Esophagus squamous epithelium (tissue), 5 donors: ENCODE measurements at places on chromosomes 13 and 19.

DNA sequence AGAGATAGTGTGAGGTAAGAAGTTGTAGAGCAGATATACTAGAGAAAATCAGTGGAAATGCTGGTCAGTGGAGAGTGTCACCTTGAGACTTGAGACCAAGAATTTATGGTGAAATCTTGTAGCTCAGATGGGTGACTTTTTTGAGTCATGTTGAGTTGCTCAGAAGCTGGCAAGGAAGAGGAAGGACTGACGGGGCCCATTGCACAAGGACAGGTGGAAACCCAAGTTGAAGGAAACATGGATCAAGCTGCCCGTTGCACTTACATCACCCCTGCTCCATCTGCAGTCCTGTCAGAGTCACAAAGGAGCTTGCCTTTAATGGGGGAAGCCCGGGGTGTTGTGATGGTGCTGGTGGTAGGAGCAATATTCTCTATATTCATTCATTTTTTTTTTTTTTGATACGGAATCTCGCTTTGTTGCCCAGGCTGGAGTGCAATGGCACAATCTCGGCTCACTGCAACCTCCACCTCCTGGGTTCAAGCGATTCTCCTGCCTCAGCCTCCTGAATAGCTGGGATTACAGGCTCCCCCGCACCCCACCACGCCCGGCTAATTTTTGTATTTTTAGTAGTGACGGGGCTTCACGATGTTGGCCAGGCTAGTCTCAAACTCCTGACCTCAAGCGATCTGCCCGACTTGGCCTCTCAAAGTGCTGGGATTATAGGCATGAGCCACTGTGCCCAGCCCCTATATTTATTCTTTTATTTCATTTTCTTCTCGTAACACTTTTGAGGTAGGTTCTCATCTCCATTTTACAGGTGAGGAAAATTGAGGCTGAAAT is 27.4 kb downstream of the UBAC2 start:
- no peak for DNase-seq
- H3K27me3 ChIP-seq, result no peaks in the 10 kb centered on the region
- H3K27ac ChIP-seq, result peak overlapping the region; percentile 12
- H3K4me1 ChIP-seq, result peaks cover 35% of the 10 kb centered on the region
- H3K4me3 ChIP-seq, result no peak overlapping the region

DNA sequence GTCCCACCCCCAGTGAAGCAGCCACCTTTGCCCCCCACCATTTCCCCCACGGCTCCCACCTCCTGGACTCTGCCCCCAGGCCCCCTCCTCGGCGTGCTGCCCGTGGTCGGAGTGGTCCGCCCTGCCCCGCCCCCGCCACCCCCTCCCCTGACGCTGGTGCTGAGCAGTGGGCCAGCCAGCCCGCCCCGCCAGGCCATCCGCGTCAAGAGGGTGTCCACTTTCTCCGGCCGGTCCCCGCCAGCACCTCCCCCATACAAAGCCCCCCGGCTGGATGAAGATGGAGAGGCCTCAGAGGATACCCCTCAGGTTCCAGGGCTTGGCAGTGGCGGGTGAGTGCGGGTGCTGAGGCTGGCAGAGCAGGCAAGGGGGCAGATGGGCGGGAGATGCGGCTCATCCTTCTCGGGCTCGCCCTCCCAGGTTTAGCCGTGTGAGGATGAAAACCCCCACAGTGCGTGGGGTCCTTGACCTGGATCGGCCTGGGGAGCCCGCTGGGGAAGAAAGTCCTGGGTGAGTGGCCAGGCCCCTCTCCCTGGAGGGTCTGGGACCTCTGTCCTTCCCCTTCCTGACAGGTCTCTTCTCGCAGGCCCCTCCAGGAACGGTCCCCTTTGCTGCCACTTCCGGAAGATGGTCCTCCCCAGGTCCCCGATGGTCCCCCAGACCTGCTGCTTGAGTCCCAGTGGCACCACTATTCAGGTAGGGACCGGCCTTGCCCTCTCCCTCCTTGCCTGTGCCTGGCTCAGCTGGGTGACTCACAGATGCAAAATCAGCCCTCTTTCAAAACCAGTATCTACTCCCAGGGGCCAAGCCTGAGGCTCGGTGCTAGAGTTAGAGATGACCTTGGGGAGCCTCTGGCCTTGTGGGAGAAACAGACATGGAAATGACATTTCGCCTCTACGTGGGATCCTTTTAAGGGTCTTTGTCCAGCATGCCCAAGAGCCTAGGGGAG is 8.8 kb downstream of the IGFLR1 start:
- no peaks in the 10 kb centered on the region for H3K27me3 ChIP-seq
- H3K27ac ChIP-seq, result no peak overlapping the region
- H3K4me1 ChIP-seq, result peaks cover 8% of the 10 kb centered on the region
- H3K4me3 ChIP-seq, result no peak overlapping the region
- DNase-seq, result no peak
- H3K36me3 ChIP-seq, result peaks cover 100% of the 10 kb centered on the region

DNA sequence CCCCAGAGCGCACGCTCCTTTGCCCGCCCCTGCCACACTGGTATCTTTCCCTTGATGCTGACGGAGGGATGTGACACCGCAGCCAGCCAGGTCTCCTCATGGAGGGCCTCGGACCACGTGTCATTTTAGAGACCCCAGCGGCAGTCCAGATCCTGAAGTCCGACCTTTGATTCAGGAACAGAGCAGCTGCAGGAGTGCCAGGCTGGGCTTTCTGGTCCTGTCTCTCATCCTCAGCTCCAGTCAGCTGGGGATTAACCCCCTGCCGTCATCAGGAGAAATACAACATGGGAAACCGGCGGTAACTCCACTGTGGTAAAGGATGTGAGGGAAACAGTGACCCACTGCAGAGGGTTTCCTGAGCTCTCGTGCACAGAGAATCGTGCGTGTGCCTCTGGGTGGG is 140.6 kb downstream of the SIPA1L3 start:
- H3K36me3 ChIP-seq, result no peaks in the 10 kb centered on the region
- H3K27ac ChIP-seq, result no peak overlapping the region
- H3K4me1 ChIP-seq, result no peaks in the 10 kb centered on the region
- H3K27me3 ChIP-seq, result no peaks in the 10 kb centered on the region
- H3K4me3 ChIP-seq, result no peak overlapping the region

GRCh38 chr13:94860981-94861407 is 148.6 kb upstream of the SOX21 start:
- no peaks in the 10 kb centered on the region for H3K27me3 ChIP-seq
- H3K4me1 ChIP-seq, result no peaks in the 10 kb centered on the region
- no peaks in the 10 kb centered on the region for H3K36me3 ChIP-seq

- H3K4me3 ChIP-seq, result no peak overlapping the region
- no peak for DNase-seq
- H3K27me3 ChIP-seq, result no peaks in the 10 kb centered on the region
- H3K27ac ChIP-seq, result no peak overlapping the region
- no peaks in the 10 kb centered on the region for H3K4me1 ChIP-seq
- H3K36me3 ChIP-seq, result no peaks in the 10 kb centered on the region
These were observed 48.6 kb downstream of the CCNA1 start for GRCh38 chr13:36480726-36481427.

- H3K4me1 ChIP-seq, result peaks cover 41% of the 10 kb centered on the region
- H3K27me3 ChIP-seq, result no peaks in the 10 kb centered on the region
- H3K27ac ChIP-seq, result no peak overlapping the region
- H3K36me3 ChIP-seq, result peaks cover 3% of the 10 kb centered on the region
- DNase-seq, result no peak
These were observed 10.5 kb downstream of the LAMP1 start for GRCh38 chr13:113307491-113307890.

GRCh38 chr13:36217456-36217855 is 3.1 kb upstream of the SOHLH2 start:
- no peak overlapping the region for H3K27ac ChIP-seq
- no peak overlapping the region for H3K4me3 ChIP-seq
- H3K27me3 ChIP-seq, result no peaks in the 10 kb centered on the region

DNA sequence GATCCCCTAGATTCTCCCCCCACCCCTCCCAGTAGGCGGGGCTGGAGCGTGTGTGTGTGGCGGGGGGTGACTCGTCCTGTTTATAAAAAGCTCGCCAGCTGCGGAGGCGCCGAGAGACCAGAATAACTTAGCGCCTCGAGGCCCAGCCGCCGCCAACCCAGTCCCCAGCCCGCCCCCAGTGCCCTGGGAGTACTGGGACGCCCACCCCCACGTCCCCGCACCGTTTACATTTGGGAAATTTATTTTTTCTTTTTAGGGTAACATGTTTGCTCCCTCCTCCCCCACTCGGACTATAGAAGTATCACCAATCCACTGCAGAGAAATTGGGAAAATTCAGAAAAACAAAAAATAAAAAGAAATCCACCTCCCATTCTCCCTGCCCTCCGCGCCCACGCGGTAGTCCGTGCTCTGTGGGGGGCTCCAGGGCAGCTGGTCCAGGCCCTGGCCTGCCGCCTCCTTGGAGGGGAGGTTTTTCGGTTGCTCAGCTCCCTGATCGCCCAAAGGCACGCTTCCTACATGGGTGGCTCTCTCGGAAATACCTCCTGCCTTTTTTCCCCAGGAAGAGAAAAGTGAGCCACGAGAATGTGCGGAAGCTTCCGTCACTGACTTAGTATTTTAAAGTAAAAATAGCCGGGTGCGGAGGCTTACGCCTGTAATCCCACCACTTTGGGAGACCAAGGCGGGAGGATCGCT is 1.5 kb upstream of the RAB3A start:
- no peak for DNase-seq
- H3K27me3 ChIP-seq, result no peaks in the 10 kb centered on the region
- peaks cover 50% of the 10 kb centered on the region for H3K4me1 ChIP-seq
- no peaks in the 10 kb centered on the region for H3K36me3 ChIP-seq
- peak overlapping the region; percentile 85 for H3K27ac ChIP-seq

DNA sequence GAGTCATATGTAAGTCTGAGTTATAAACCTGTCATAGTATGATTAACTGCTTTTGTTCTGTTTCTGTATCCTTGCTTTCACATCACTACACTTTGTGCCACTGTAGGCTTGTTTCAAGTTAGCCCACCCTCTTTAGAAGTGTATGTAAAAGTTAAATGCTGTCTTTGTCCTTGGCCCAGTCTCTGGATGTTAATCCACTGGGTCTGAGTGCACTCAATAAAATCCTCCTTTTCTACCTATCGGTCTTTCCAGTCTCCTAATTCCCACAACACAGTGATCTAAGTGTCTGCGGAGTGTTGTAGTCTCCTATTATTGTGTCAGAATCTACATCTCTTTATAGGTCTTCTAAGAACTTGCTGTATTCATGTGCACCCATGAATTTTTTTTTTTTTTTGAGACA is 14.1 kb downstream of the ZNF429 start:
- DNase-seq, result no peak
- peaks cover 11% of the 10 kb centered on the region for H3K36me3 ChIP-seq
- no peak overlapping the region for H3K4me3 ChIP-seq
- no peaks in the 10 kb centered on the region for H3K27me3 ChIP-seq
- no peak overlapping the region for H3K27ac ChIP-seq
